ENCODE measurements at places on chromosomes 2 and 18.

- DNase-seq, result no peak
These were observed 56.4 kb upstream of the ITGA6 start for GRCh38 chr2:172370821-172371455.

- no peak for DNase-seq
These were observed 48.4 kb upstream of the TBR1 start for GRCh38 chr2:161367675-161368074.

DNA sequence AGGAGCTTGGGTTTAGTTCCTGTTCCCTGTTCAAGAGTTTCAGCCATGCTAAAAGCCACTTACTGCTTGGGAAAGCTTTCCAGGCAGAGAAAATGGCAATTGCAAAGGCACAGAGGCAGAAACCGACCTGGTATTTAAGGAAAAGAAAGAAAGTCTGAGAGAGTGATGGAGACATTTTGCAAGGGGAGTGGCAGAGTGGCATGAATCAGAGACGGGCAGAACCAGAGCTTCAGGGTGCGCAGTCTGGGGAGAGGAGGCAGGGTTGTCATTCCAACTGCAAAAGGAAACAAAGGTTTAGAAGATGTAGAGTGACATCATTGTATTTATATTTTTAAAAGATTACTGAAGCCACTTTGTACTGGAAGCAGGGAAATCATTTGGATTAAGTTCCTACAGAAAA lies 14.9 kb upstream of the GNAL start:
- no peak for DNase-seq

DNA sequence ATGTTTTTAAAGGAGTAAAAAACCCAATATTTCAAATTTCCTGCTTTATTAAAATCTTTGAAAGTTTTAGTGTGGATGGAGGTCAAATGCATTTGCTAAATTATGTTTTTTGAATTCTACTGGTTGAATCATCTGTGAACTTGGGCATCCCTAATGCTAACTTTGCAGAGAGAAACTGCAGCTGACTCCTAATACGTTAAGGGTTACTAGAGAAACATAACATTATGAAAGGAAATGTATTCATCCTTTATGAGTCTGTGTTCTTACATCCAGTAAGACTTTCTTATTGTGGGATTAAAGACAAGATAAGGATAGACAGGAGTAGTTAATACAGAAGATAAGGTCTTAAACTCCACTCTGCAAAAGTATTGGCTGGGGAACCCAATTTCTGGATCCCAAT lies 140.6 kb downstream of the FAM124B start:
- DNase-seq, result no peak

GRCh38 chr18:33741760-33742159 lies 163.7 kb downstream of the ASXL3 start:
- no peak for DNase-seq

DNA sequence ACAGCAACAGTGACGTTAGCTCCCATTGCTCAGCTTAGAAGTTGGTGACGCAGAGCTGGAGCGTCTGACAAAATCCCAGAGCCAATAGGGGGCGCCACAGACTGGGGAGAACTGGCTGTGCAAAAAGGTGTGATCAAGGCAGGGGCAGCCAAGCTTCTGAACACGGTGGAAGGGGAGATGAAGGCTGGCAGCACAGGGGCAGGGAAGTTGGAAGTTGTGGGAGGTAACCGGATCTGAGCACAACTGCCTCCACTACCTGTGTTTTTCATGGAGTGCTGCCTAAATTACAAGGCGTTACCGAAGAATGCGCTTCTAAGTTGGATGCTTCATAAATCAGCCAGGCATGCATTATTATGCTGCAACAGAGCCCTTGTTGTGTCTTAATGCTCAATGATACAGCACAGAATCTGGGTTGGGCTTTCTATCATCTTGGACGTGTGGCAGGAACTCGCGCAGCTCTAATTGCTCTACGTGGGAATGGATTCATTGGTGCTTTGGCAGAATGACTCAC lies 370.0 kb downstream of the SLC4A3 start:
- DNase-seq, result no peak
